Stimulated activated CD4-positive, alpha-beta T cell treated with anti-CD3 and anti-CD28 coated beads, Interleukin-1b, Interleukin-23, amount 100 ng/mL, for 1 hour (primary cell): ENCODE measurements at places on chromosomes 3 and 15.

DNA sequence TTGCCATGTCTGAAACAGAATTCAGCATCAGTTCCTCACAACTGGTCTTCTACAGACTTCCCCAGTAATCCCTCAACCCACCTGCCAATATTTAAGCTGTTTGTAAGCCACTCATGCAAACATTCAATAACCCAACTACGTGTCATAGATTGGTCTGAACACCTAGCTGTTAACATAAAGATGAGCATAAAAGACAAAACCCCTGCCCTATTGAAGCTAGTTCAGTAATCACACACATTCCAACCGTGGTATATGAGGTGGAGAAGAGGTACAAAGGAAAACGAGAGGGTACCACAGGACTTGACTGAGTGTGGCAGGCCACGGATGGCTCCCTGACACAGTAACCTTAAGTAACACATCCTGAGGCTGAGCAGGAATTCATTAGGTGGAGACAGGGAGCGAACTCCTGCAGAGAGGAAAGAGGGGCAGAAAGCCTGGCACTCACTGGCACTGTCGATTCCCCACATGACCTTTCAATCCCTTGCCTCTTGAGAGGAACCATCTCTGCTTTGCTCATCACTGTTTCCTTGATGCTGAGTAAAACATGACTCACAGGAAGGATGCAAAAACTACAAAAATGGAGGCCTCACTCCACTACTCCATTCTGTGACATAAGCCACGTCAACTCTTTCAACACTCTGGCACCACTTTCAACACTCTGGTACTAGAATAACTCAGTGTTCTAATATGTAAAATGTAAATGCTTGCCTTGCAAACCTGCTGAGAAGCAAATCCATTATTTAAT lies 31.3 kb downstream of the RPN1 start:
- no peak for DNase-seq

DNA sequence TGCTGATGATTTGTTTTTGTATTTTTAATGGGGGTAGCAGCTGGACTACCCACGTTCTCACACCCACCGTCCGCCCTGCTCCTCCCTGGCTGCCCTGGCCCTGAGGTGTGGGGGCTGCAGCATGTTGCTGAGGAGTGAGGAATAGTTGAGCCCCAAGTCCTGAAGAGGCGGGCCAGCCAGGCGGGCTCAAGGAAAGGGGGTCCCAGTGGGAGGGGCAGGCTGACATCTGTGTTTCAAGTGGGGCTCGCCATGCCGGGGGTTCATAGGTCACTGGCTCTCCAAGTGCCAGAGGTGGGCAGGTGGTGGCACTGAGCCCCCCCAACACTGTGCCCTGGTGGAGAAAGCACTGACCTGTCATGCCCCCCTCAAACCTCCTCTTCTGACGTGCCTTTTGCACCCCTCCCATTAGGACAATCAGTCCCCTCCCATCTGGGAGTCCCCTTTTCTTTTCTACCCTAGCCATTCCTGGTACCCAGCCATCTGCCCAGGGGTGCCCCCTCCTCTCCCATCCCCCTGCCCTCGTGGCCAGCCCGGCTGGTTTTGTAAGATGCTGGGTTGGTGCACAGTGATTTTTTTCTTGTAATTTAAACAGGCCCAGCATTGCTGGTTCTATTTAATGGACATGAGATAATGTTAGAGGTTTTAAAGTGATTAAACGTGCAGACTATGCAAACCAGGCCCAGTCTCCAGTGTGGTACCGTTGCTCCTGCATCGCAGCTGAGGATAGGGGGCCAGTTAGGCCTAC lies 1.4 kb upstream of the FES start:
- no peak for DNase-seq

DNA sequence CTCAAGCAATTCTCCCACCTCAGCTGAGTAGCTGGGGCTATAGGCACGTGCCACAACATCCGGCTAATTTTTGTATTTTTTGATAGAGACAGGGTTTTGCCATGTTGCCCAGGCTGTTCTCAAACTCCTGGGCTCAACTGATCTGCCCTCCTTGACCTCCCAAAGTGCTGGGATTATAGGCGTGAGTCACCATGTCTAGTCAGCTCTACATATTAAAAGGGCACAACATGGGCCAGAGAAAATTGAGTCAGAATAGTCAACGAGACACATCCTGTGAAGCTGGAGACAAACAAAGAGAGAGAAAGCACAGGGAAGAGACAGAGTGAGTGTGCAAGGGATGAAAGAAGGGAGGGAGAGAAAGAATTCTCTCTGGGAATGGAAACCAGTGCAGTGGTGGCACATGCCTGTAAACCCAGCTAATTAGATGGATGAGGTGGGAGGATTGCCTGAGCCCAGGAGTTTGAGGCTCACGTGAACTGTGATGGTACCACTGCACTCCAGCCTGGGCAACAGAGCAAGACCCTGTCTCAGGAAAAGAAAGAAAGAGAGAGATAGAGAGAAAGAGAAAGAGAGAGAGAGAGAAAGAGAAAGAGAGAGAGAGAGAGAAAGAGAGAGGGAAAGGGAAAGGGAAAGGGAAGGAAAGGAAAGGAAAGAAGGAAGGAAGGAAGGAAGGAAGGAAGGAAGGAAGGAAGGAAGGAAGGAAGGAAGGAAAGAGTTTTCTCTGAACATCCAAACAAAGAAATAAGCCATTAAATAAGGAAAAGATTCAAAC lies 107.2 kb upstream of the SLC25A36 start:
- no peak for DNase-seq

DNA sequence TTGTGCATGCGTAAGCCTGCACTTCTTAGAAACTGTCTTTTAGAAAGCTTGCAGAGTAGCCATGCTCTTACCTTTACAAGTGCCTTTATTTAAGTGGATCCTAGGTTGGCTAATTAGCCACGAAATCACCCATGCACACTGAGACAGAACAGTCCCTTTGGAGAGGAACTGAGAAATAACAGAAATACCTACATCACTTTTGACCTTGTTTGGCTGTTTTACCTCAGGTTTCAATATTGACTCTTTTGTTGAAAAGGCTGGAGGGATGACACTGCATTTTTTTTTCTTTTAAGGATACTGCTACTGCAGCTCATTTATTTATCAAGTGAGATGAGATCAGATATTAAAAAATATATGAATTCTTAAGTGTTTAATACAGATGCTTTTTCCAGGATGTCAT lies 155.6 kb upstream of the GOLIM4 start:
- no peak for DNase-seq

DNA sequence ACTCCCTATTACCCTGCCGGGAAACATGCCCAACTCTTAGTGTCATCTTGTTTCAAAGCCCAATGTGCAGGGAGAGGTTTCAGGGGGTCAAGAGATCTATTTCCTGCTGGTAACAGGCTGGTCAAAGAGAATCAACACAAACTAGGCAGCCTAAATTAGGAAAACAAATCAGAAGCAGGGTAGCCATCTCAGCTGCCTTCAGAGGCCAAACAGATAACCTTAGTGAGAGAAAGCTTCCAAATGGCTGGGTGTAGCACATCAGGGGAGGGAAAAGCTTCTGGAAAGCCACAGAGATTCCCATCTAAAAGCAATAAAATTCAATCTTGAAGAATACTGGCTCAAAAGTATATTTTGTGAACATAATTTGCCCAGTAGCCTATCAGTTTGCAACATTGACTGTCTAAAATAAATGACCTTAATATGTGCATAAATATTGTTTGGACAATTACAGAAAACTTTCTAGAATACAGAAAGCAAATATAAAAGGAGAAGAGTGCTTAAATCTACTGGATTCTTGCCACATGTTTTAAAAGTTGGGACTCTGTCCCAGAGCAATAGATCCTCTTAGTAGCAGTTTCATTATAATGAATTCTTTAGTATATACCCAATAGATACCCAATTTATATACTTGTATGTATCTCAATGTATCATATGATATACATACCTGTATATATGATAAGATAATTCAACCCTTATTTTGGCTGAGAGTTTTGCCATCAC lies 371.9 kb upstream of the RARB start:
- DNase-seq: no peak

- no peak for DNase-seq
These were observed 241.2 kb downstream of the NTRK3 start for GRCh38 chr15:88015228-88015860.

DNA sequence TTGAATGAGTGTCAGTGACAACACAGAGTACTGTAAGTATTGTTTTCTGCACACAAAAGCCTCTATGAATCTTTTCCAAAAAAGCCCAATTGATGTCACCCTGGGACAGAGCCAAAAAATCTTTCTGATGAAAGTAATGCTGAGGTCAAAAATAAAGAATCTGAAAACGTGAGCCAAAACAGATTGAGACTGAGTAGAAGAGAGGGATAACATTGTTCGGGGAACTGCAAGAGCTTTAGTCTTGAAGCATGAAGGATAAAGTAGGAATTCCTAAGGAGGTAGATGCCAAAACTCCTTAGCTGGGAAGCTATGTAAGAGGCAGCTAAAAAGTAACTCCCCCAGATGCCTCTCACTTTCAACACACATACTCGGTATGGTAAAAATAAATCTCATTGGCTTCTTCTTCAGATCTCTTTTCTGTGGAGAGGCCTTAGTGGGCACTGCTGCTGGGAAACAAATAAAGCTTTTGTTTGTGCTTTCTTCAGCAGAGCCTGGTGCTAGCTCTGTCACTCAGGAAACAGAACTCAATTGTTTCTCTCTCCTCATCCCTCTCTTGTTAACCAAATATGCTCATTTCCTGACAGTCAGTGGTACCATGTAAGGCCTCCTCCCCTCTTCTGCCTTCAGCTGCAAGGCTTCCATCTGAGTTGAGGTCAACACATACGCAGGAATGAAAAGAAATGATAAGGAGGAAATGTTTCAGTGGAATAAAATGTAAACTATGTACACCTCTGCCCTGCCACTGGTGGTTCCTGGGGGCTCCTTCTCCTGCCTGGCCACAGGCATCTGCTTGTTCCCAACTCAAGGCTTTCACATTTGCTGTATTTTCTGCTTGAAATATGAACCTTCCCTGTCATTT lies 58.1 kb downstream of the CD200 start:
- no peak for DNase-seq

GRCh38 chr15:78873793-78874765 lies 1.4 kb downstream of the MORF4L1 start:
- DNase-seq: no peak

GRCh38 chr3:70990185-70990584 lies 593.3 kb downstream of the FOXP1 start:
- no peak for DNase-seq

DNA sequence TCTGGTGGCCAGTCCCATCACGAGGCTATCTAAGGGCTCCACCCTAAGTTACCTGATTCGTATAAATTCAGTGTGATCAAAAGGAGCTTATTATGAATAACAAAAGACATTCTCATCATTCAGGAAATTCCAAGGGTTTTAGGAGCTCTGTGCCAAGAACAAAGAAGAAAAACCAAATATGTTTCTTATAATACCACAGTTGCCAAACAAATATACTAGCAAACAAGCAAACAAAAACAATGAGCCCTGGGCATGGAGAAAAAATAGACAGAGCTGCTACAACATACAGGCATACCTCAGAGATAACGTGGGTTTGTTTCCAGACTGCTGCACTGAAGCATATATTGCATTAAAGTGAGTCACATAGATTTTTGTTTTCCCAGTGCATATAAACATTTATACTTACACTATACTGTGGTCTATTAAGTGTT lies 20.2 kb upstream of the CFAP161 start:
- DNase-seq: no peak

DNA sequence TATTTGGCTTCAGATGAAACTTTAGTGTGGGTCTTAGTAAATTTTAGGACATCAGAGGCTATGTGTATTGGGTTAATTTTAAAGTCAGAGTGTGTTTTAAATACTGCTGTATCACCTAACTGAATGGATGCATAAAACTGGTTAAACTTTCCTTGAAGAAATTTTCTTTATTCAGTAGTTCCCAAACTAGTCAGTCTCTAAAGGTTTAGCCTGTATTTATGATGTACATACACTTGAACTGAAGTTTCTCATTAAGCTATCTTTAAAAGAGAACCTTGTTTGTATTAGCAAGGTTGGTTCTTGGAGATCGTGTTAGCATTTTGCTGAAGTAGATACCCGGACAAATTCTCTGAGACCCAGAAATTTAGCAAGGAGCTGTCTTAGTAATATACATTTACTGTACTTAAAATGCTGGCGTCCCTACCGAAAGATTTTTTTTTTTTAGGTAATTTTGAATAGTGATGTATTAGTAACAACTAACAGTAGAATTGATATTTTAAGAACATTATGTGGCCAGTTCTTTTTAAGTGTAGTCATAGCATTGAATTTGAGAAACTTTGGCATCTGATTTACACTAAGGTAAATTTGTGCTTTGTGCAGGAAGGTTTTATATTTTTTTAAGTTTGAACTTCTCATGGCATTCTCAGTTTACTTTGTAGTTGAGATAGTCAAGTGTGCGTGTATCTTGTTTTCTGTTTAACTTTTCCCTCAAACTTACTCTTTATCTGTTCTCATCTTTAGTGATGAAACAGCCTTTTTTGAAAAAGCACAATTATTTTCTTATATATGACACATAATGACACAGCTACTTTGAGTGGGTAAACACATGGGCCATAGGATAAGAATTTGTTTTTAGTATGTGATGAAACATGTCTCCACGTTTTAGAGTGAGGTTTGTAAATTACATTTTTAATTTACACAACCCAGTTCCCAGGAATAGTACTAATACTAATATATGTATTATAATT lies 2.9 kb downstream of the DIPK2A start:
- DNase-seq: no peak

DNA sequence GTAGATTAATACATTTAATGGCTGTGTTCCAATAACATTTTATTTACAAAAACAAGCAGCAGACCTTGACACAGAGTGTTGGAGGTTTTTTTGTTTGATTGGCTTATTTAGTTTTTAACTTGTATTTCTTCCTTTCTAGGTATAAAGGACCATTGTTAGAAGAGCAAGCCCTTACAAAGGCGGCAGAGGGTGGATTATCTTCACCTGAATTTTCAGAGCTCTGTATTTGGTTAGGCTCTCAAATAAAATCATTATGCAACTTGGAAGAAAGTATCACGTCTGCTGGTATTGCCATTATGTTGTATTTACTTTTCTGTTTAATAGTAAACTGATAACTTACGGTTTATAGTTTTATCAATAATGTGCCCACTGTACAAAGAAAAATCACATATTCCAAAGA lies 10.0 kb downstream of the FAM98B start:
- DNase-seq: no peak

DNA sequence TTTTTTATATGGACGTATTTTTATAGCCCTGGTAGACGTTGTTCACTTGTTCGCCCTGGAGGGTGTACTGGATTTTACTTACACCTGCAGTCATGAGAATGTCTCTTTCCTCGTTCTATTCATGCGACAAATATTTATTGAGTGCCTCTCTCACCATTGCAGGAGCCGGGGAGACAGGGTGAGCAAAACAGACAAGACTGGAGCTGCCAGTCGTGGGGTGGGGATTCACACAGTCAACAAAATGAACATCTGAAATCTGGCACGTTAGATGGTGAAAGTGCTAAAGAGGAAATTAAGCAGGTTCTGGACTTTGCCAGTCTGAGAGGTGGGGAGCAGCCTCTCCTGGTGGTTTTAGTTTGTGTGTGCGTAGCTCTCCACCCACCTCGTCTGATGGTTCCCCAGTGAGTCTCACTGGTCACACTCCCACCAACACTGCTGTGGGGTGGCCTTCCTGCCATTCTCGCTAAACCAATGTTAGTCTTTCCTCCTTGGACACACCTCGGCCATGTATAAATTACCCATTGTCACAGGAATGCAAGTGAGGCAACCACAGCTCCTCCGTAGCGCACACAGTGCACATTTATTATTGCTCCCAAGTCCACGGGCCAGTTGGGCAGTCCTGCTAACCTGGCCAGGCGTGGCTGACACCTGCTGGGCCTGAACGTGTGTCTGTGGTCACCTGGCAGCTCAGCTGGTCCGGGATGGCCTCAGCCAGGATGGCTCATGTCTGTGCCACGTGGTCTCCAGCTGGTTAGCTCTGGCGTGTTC lies 31.5 kb downstream of the FBLN2 start:
- DNase-seq: no peak
